ENCODE measurements at places on chromosomes 3 and 15.

GRCh38 chr3:160368804-160369203, 30.2 kb downstream of the IFT80 start:
- no peak for DNase-seq

DNA sequence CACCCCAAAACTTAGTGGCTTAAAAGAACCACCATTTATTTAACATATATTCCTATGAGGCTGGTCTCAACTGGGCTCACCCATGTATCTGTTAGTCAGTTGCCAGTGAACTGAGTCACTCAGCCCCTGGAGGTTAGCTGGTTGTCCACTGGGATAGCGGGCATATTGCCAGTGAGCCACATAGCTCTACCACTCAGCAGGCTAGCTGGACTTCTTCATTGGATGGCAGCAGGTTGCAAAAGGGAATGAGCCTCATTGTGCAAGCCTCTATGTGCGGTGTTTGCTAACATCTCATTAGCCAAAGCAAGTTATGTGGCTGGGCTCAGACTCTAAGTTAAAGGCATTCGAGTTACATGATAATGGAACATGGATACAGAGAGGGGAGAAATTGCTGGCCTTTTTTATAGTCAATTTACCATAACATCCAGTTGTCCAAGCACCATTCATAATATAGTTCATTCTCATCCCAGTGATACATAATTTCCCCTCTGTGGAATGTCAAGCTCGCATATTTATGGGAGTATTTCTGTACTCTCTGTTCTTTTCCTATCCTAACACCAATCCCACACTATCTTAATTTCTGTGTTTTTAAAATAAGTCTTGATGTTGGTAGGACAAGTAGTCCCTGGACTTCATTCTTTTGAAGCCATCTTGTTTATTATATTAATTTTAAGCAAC, 8.7 kb downstream of the BTD start:
- DNase-seq = no peak

GRCh38 chr15:60720086-60720485, 241.1 kb upstream of the ICE2 start:
- DNase-seq = no peak

DNA sequence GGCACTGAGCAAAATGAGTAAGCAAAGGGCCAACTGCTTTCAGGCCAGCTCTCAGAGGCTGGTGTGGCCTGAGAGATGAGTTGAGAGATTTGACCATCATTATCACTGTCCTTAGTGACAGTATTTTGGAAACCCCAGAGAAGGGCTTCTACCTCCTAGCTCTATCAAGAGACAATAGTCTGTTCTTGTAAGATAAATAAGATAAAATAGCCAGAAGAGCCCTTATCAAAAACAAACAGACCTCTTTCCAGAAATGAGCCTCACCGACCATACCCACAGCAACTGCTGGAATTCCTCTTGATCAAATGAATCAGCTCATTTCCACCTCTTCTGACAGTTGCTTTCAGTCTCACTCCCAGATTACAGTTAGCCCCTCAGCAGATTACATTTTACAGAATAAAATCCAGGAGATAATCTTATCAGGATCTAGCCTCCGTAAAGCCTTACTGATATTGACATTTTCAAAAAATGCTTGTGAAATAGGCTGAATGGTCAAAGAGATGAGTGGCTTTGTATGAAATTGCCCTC, 4.5 kb downstream of the HDC start:
- DNase-seq = no peak

- DNase-seq = no peak
Observed at GRCh38 chr3:152466784-152467183, 198.1 kb downstream of the MBNL1 start.

GRCh38 chr3:68017069-68017468, 362.7 kb upstream of the SUCLG2 start:
- no peak for DNase-seq

GRCh38 chr3:10666621-10667020, 149.4 kb upstream of the SLC6A11 start:
- no peak for DNase-seq

- no peak for DNase-seq
Observed at GRCh38 chr3:85835857-85836440, 877.2 kb downstream of the CADM2 start.

GRCh38 chr15:47334805-47335535, 382.3 kb upstream of the SEMA6D start:
- no peak for DNase-seq

DNA sequence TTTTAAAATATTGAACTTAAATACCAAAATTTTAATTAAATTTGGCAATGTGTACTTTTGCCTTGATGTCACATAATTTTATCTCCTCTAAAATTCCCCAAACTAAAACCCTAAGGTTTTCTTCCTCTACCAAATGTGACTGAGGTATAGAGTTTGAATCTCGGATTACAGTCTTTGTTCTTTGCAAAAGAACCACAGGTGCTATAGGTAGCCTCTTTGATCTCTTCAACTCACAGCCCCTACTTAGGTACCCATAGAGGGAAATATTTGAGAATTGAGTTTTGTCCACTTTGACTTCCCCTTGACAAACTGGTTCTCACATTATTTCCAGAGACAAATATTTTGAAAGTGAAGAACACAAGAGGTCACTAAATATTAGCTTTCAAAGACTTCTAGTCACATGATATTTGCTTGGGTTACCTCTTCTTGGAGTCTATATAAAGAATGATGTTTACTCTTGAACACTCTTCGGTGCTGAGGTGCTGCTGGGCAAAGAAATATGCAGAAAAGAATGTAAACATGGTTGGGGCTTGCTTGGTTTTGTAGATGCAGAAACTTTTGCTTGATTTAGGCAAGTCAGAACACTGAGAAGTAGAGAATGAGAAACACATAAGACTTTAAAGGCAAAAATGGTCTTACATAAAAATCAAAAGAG, 120.8 kb upstream of the MCTP2 start:
- DNase-seq = no peak

DNA sequence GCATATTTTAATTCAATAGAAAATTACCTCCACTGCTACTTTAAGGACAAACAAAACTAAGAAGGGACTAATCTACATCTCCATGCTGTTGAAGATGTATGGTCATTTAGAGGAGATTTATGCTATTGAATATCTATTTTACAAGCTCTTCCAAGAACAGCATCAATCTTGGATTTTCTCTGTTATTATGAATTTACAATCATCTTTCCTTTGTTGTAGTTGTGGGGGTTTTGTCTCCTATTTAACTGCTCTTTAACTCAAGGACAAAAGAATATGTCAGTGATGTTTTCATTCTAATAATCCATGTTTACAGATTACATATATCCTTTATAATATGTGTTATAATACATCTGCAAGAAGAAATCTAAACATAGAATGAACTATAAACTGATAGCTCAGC, 907.8 kb downstream of the ROBO2 start:
- DNase-seq = no peak

- DNase-seq = peak; percentile 61
Observed at GRCh38 chr15:64883997-64884511, 27.6 kb upstream of the ANKDD1A start.

GRCh38 chr3:135215516-135215915, 420.5 kb downstream of the EPHB1 start:
- no peak for DNase-seq

- DNase-seq = no peak
Observed at GRCh38 chr15:101057841-101058407, 138.8 kb downstream of the LRRK1 start.

DNA sequence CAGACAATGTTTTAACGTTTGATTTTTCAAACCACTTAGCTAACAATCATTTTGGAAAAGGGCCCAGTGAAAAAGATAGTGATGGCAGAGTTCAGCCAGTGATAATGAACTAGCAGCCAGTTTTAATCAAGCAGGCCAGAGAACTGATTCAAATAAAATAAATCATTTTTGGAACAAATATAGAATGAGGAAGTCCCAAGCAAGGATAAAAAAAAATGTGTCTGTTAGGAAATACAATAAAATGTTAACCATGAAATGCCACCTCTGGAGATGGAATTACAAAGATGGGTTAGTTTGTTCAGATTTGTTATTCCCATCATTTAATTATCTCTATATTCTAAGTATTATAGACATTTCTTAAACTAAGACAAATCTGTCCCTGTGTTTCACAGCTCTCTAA, 1.1 kb downstream of the HERC1 start:
- DNase-seq = no peak

- DNase-seq = no peak
Observed at GRCh38 chr3:175187586-175187985, 328.5 kb downstream of the NAALADL2 start.

DNA sequence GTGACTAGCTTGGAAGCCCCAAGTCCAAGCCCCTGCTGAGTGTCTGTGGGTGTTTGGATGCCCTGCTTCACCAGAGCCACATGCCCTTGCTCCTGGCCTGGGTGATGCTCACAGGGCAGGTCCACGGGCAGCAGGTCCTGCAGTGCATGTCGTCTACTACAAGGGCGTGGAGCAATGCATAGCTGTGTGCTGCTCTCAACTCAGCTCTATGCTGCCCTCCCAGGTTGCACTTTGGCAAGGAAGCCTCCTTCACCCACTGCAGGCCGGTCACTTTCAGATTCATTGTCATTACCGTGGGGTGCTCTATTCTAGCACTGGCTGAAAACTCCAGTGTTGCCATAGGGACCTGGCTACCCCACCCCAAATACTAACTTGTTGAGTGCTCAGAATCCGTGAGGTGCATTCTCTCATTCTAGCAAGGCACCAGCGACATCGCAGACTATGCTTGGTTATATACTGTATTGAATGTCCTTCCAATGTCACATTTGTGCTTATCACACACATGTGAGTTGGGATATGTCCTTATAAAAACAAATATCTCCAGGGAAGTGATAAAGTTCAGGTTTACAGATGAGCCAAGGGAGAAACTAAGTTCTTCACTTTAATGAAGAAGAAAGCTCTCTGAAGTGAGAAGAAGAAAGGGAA, 51.8 kb downstream of the GRAMD1C start:
- DNase-seq = no peak

GRCh38 chr3:47007482-47008233, 28.2 kb downstream of the NBEAL2 start:
- no peak for DNase-seq

- no peak for DNase-seq
Observed at GRCh38 chr3:116440196-116440595, 5.1 kb downstream of the LSAMP start.

- DNase-seq = no peak
Observed at GRCh38 chr3:188219147-188219546, 65.2 kb downstream of the LPP start.

DNA sequence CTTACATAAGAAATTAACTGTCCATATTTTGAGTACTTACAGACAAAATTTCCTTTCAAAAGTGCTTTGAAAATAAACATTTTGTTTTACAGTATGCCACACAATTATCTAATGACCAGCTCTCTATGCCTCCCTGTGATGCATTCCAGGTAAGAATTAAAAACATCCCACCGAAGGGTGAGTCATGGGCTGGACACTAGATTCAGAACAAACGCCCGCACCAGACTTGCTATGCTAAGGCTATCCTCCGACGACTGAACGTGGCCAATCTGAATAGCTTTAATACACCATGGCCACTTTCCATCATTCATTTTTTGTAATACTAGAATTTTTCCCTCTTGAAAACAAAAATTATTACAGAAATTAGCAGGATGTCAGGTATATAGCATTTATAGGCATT, 139.8 kb upstream of the TNIK start:
- no peak for DNase-seq

DNA sequence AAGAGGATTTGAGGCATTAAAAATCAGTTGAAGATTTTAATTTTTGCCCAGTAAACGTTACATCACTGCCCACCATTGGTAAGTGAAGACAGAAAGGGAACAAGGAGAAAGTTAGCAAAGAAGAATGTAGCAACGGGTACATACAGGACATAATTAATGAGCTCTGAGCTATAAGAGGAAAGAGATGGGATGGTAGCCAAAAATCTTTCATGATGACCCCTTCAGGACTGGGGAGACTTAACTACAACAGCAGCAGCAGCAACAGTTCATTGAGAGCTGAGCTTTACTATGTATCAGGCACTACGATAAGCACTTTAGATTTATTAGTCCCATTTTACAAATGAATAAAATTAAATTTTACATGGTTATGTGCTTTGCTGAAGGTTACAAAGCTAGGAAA, 18.4 kb downstream of the EMC4 start:
- no peak for DNase-seq

GRCh38 chr15:97479957-97480356, 480.5 kb upstream of the ARRDC4 start:
- no peak for DNase-seq
